ENCODE measurements at places on chromosomes 1 and 21. TPM values are rescaled to one million over a fixed set of nuclear protein-coding genes. Genes with fewer than 3 reads are reported as not detected.

Gene RBM15
- total RNA-seq = 18.7 TPM

DNA sequence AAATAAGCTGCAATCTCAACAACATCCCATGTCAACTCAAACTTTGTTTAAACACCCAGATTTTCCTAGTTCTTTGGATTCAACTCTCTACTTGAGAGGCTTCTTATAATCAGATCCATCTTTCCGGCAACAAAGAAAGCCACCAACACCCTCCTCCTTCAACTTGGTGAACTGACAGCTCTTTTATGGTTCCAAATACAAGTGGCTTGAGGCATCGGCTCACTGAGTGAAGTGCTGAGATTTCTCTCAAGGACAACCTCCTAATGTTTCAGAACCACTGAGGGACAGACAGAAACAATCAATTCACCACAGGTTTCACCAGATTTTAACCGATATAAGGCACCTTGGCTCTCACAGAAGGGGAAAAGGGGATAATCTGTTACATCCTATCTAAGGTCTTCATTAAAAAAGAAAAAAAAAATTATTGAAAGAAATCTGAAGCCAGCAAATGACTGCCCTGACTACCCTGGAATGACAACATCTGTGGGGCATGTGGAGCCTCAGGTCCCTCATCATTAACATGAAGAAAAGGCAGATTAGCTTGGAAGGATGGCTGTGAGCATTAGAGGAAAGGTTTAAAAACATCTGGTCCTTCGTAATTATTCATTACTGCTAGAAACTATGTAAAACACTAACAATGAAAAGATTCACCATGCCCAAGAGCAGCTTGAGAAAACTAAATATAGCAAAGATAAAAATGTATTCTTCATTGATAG is 50.9 kb downstream of the PTPN14 start:
- peak; percentile 30 for DNase-seq
- no peak overlapping the region for H3K27ac ChIP-seq
- no peak overlapping the region for H3K4me3 ChIP-seq
- H3K27me3 ChIP-seq = no peaks in the 10 kb centered on the region
- peaks cover 34% of the 10 kb centered on the region for H3K4me1 ChIP-seq

DNA sequence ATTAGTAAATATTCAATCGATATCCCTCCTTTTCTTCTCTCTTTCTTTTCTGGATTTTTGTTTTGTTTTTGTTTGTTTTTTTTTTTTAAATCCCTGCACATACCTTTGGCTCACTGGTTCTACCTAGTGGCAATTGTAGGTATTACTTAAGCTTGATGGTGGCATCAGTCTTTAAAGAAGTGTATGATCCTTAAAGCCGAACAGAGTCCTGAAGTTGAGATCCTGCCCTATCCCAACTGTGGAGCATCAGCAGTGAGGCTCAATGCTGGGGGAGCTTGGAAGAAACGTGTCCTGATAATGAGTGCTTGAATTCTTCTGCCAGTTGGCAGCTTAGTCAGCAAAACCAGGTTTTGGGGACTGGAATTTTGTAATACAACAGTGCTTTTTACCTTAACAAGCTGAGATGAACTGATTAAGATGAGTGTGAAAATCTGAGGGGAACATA is 60.8 kb downstream of the FASLG start:
- H3K4me3 ChIP-seq = no peak overlapping the region
- H3K27me3 ChIP-seq = no peaks in the 10 kb centered on the region
- H3K4me1 ChIP-seq = no peaks in the 10 kb centered on the region
- H3K27ac ChIP-seq = no peak overlapping the region
- H3K36me3 ChIP-seq = no peaks in the 10 kb centered on the region
- DNase-seq = peak; percentile 58

DNA sequence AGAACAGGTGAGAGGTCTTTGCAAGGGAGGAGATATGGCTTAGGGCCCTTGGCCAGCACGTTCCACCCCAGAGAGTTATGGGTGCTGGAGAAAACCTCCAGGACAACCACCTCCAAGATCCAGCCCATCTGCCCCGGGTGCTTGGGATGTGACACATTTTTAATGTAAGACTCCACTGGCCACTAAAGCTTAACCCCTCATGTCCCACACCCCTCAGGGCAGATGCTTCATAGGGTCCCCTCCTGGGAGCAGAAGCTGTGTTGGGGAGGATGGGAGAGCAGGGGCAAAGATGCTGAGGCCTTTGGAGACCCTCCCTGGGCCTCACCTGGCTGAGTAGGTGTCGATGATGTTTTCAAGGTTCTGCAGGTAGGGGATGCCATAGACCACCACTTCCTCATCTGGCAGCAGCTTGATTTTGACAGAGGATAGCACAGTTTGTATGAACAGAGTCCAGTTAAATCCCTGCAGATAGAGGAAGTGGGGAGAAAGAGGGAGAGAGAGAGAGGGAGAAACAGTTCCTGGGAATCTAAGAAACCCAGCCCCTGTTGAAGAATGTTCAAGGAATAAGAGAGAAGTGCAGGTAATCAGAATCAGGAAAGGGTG is 11.9 kb downstream of the PRXL2B start:
- no peaks in the 10 kb centered on the region for H3K36me3 ChIP-seq
- no peak for DNase-seq
- H3K27ac ChIP-seq = no peak overlapping the region
- H3K4me3 ChIP-seq = no peak overlapping the region
- no peaks in the 10 kb centered on the region for H3K27me3 ChIP-seq
- no peaks in the 10 kb centered on the region for H3K4me1 ChIP-seq

GRCh38 chr1:108200687-108201051 is 526 bp upstream of the SLC25A24 start:
- H3K36me3 ChIP-seq = 0 out of 2 replicates have a peak, but pooled peaks cover 7% of the 10 kb centered on the region
- DNase-seq = peak; percentile 93
- H3K4me1 ChIP-seq = peaks cover 10% of the 10 kb centered on the region
- H3K27me3 ChIP-seq = peaks cover 2% of the 10 kb centered on the region
- peak overlapping the region; percentile 94 for H3K4me3 ChIP-seq

- H3K27me3 ChIP-seq = no peaks in the 10 kb centered on the region
- H3K4me3 ChIP-seq = no peak overlapping the region
- no peak overlapping the region for H3K27ac ChIP-seq
- DNase-seq = no peak
- H3K36me3 ChIP-seq = no peaks in the 10 kb centered on the region
Observed at GRCh38 chr1:7279769-7280168, 491.3 kb upstream of the VAMP3 start.

Gene SPRR2B
- total RNA-seq = not detected

Gene FMO2
- not detected for total RNA-seq

Gene VPS72
- 45.0 TPM for total RNA-seq

DNA sequence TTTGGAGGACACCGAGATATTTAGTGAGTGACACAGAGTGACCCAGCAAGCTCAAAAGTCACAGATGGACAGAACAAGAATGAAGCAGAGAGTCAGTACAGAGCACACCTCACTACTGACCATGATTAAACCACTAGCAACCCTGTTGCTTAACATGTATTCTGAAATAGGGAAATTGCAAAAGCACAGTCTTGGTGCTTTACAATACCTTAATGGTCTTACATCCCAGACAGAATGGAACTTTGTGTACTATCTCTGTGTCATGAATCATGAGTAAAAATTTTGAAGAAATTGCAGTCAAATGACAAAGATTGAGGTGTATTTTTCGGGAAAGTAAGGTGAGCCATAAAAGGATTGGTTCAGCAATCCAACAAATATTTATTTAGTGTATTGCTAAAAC is 2.7 kb upstream of the SAMSN1 start:
- no peak overlapping the region for H3K27ac ChIP-seq
- no peaks in the 10 kb centered on the region for H3K36me3 ChIP-seq
- H3K27me3 ChIP-seq = no peaks in the 10 kb centered on the region

DNA sequence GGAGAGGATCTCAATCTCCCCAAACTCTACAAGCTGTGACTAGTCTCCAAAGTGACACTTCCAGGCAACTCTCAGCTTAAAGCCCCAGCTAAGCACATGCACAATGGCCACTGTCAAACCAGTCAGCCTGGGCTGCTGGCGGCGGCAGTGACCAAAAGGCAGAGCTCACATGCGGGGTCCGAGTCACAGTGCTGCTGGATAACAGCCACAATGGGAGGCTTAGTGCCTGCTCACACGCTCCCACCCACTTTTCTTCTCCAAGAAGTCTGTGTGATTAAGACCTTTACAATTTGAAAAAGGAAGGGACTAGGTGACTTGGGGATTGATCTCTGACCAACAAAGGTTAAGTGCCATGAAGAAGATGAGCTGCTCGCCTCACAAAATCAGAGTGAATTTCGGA is 16.8 kb downstream of the RIPK4 start:
- no peaks in the 10 kb centered on the region for H3K27me3 ChIP-seq
- H3K4me1 ChIP-seq = peaks cover 38% of the 10 kb centered on the region
- no peak overlapping the region for H3K27ac ChIP-seq
- H3K36me3 ChIP-seq = no peaks in the 10 kb centered on the region
- H3K4me3 ChIP-seq = no peak overlapping the region

- no peak overlapping the region for H3K27ac ChIP-seq
- DNase-seq = no peak
- no peaks in the 10 kb centered on the region for H3K4me1 ChIP-seq
- no peaks in the 10 kb centered on the region for H3K27me3 ChIP-seq
- H3K36me3 ChIP-seq = no peaks in the 10 kb centered on the region
- no peak overlapping the region for H3K4me3 ChIP-seq
Observed at GRCh38 chr1:2854151-2854550, 52.7 kb upstream of the TTC34 start.

- H3K27ac ChIP-seq = peak overlapping the region; percentile 34
- H3K4me3 ChIP-seq = peak overlapping the region; percentile 43
- H3K36me3 ChIP-seq = no peaks in the 10 kb centered on the region
- DNase-seq = peak; percentile 86
- peaks cover 18% of the 10 kb centered on the region for H3K4me1 ChIP-seq
Observed at GRCh38 chr1:227225715-227226346, 92.5 kb downstream of the CDC42BPA start.

Gene TIAM1
- total RNA-seq = 7.6 TPM

Gene TNNT2
- not detected for total RNA-seq

GRCh38 chr21:16777041-16777720 is 735.7 kb upstream of the CXADR start:
- no peaks in the 10 kb centered on the region for H3K27me3 ChIP-seq
- H3K4me1 ChIP-seq = peaks cover 15% of the 10 kb centered on the region
- DNase-seq = no peak

DNA sequence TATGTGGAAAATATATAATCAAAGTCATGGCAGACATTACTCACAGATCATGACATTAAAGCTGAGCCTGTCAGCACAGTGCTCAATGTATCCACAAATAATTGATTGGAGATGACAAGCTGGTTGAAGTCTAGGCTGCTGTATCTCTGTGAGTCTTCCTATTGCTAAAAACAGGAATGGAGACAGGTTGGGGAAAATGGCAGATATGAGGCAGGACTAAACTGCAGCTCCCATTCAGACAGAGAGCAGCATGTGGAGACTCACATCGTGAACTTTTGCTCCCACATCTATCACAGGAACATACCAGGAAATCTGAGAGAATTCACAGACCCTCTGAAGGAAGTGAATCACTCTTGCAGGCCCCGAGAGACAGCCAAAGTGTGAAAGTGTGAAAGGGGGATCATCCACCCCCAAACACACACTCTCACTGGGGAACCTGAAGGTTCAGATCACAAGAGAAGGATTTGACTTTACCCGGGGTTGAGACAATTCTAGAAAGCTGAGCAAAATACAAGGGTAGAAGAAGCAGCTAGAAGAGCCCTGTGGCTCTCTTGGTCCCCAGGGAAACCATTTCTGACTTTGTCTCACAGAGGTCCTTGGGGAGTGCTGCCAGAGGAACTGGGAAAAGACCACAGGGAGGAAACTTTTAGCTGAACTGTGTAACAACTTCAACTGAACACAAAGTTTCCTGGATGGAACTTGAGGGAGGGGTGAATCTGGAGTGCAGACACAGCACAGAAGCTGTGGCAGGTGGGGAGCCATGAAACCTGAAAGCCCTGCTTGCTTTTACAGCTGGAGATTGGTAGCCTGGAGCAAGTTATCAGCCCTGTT is 173.4 kb downstream of the S1PR1 start:
- no peaks in the 10 kb centered on the region for H3K36me3 ChIP-seq
- no peaks in the 10 kb centered on the region for H3K4me1 ChIP-seq
- no peak overlapping the region for H3K27ac ChIP-seq
- H3K4me3 ChIP-seq = no peak overlapping the region
- H3K27me3 ChIP-seq = 0 out of 2 replicates have a peak, but pooled peaks cover 2% of the 10 kb centered on the region

All from GM23248 (cell line).